ENCODE measurements at places on chromosomes 1 and 21. TPM values are rescaled to one million over a fixed set of nuclear protein-coding genes. Genes with fewer than 3 reads are reported as not detected.

DNA sequence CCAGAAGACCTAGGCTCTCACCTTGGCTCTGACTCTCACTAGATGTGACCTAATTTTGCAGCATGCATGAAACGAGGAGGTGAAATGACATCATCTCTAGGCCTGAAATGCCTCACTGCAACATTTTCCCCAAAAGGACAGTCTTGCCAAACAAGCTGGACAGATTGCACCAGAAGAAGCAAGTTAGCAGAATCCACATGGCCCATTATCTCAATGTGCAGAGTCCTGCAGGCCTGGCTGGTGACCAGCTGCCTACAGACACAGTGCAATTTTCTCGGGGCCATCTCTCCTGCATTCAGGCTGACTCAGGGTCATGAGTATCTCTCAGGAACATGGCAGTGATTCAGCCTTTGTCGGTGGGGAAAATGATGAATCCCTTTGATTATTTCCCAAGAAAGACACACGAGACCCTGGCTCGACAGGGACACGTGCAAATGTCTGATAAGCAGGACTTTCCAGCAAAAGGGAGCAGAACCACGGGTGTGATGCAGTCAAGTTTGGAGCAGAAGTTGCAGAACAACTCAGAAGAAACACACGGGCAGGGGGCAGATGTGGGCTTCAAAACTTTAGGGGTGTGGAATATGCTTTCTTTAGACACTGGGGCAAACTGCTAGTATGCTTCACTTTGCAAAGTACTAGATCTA lies 38.7 kb downstream of the TRIM67 start:
- no peak for DNase-seq

- no peak for DNase-seq
Observed at GRCh38 chr21:19475525-19475924, 1071.9 kb upstream of the TMPRSS15 start.

KLF17 gene
- total RNA-seq: not detected

TMEM81 gene
- total RNA-seq: 1.5 TPM

DNA sequence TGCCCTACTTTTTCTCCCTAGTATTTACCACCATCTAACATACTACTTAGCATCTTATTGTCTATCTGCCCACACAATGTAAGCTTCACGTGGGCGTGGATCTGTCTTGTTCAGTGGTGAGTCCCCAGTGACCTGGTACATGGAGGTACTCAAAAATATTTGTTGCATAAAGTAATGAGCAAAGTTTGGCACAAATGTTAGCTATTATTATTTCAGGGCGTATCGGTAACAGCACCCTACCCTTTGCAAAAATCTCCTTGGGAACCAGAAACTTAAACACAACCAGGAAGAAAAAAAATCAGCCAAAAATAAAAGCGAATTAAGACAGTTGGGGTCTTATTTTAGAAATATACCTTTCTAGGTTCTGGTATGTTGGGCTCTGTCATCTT lies 454 bp upstream of the NENF start:
- DNase-seq: no peak

GRCh38 chr1:3029481-3029961 lies 8.3 kb downstream of the ACTRT2 start:
- DNase-seq: no peak

NBPF14 gene
- 22.0 TPM for total RNA-seq

Measured in ureter (tissue), 1 donor.